ENCODE measurements at places on chromosomes 4 and X.

DNA sequence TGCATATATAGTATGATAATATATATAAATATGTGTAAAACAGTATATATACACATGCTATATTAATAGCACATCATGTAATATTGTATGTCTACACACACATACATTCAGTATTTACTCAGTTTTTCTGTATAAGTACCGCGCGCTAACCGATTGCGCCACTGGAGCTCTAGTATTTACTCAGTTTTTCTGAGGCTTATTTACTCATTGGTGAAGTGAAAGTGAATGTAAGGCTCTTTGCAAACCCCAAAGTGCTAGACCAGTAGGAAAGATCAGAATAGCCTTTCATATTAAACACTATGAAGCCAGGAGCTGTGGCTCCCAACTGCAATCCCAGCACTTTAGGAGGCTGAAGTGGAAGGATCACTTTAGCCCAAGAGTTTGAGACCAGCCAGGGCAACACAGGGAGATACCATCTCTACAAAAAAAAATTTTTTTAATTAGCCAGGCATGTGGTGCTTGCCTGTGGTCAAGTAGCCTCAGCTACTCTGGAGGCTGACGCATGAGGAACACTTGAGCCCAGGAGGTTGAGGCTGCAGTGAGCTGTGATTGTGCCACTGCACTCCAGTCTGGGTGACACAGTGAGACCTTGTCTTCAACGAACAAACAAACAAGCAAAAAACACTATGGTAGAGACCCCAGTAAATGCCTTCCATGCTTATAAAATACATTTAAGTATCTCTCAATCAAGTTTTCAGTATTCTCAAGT, 125.8 kb downstream of the KIT start:
- DNase-seq = no peak

DNA sequence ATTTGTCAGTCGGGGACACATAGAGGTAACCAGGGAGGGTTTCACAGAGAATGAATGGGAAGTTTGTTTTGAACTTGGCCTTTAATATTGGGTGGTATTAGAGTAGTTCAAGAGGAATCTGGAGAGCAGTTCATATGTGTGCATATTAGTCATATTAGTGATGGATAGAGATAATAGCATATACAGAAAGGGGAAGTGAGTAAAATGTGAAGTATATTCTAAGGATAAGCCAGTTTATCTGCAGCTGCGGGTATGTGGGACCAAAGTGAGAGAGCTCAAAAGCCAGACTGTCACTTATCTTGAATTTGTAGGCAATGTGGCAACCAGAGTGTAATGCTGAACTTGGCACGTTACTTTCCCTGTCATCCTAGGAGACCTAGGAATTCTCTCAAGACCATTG, 169.9 kb downstream of the AFF2 start:
- DNase-seq = no peak

GRCh38 chrX:16924631-16925480, 21.6 kb upstream of the REPS2 start:
- no peak for DNase-seq

GRCh38 chr4:173074501-173074946, 94.1 kb upstream of the GALNT7 start:
- peak; percentile 26 for DNase-seq

DNA sequence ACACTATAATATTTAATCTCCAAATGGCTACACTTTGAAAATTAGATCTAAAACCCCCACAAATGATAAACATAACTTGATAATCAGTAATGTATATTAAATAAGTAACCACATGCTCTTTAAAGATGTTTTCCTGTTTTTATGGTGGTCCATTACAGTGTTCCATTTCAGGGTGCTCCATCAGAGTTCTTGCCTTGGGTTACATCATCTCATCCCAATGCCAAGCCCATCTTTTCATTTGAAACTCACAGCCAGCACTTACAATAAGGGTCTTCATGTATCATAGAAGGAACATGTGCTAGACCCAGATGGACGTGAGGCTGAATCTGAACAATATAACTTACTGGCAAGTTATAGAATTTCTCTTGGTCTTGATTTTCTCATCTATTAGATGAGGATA, 10.5 kb upstream of the PAQR3 start:
- no peak for DNase-seq

DNA sequence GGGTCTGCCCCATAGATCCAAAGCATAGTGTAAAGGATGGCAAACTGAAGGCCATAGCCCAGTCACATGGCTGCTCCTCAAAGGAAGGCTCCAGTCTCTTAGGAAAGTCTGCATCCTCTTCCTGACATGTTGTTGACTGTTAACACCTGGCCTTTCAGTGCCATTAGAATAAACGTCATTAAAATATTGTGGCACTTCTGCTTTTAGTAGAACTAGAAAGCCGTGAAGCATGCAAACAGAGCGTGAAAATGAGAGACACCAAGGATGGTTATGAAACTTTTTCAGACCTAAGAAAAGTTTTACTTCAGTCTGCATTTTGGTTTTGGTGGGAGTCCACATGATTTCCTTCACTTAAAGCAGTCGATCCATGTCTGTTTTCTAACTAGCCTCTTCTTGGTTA, 41.1 kb upstream of the AFF2 start:
- no peak for DNase-seq

- no peak for DNase-seq
These were observed 315.5 kb downstream of the CAMK2D start for GRCh38 chr4:113446019-113446418.

DNA sequence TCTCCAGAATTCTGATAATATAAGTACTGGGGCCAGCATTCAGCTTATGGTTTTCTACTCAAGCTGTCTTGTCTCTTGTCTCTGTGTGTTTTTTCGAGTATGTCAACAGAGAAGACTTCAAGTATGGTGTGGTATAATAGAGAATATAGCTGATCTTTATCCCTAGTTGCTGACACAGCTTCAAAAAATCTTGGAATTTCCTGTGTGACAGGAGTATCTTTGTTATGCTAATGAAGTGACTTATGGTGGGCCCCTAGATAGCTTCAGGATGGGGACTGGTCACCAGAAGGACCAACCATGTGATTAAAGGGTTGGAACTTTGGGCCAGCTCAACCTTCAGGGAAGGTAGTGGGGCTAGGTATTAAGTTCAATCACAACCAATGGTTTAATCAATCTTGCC, 2.9 kb downstream of the GPRASP3 start:
- DNase-seq = no peak

- DNase-seq = no peak
These were observed 118.3 kb downstream of the RELL1 start for GRCh38 chr4:37567836-37568235.

- DNase-seq = peak; percentile 79
These were observed 97.0 kb downstream of the DDIT4L start for GRCh38 chr4:100093091-100093866.

DNA sequence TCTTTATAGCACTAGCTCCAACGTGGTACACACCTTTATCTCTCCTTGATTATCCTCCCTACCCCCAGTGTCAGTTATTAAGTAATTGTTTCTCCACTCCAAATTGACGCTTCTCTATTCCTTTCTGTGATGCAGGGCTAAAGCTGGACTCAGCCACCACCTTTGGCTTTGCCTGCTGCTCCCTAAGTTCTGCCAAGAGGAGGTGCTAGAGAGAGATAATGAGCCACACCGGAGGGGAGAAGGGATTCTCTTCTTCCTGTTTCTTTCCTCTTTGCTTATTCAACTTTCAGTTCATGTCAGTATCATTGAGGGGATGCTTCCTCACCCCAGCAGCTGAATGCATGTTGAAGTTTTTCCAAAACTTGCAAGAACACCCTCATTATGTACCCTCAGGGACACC, 176.5 kb downstream of the GBA3 start:
- no peak for DNase-seq

DNA sequence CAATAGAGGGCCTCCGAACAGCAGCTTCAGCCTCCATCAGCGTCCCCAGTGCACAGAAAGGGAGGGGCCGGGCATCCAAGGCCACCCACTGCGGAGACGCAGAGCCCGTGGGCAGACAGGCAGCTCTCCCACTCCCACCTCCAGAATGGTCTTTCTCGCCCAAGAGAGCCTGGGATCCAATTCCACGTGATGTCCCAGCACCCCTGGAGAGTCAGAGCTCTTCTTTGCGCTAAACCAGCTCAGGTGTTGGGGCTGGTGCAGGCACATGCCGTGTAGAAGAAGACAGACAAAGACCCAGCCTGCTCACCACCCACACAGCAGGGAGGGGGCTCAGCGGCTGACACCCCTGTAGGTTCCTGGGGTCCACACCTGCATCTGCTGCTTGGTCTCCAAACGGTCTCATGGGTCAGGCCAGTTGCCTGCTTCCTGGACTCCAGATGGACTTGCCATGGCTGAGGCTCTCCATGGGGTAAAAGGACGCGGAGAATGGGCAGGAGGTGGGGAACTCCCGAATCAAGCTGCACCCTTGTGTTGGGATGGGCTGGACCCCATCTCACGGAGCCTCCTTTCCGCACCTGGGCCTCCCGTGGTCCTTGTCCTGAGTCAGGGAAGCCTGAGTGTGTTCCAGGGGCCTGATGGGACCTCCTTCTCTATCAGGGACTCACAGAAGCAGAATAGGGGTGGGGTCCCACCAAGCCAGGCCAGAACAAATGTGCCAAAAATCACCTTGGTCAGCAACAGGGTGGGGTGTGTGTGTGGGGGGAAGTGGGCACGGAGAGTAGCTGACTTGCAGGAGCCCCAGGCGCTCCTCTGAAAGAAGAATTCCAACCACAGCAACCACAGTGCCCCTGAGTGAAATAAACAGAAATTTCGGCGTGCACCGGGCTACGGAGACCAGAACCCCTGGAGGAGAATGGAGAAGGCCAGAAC, 11.6 kb upstream of the ASMTL start:
- no peak for DNase-seq

DNA sequence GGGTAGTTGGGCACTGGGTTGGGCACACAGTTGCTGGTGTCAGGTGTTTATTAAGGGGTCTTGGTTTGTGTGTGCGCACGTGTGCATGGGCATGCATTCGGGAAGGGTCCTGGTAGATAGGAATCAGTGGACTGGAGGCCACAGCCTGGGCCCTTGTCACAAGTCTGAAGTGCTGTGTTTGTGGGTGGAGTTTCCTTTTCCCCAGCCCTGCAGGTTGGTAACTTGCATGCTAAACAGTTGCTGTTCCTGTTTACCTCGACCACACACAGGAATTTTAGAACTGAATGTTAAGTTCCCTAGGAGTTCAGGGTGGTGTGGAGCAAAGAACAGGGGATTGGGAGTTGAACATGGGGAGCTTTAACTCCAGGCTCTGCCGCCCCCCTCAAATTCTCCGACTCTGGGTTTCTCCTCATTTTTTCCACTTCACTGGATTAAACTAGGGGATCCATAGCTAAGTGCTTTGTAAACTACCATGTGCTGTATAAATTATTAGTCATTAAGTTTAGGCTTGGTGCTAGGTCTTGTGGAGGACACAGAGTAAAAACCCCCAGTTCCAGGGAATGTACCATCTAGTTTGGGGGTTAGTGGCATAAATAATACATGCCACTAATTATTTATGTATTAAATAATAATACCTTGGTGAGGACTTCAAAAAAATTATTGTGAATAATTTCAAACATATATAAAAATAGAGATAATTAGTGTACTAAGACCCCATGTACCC, 49.0 kb downstream of the STARD8 start:
- no peak for DNase-seq

DNA sequence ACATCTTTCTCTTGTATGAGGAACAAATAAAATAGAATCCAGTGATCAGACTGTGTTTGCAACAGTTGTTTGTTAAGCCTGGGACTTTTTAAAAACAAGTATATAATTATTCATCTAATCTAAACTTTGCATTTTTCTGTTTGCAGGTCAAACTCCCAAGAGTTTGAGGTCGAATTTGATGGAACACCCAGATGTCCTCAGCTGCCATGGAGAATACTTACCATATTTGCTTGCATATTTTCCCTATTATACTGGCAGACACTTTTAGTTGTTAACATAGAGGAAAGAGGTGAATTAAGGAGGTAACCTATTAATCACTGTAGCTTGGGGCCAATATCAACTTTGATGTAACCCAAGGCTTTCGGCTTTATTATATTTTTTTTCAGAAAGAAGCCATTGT, 401.5 kb upstream of the DIPK2B start:
- no peak for DNase-seq

- DNase-seq = no peak
These were observed 19.6 kb downstream of the TMEM31 start for GRCh38 chrX:103730147-103730795.

DNA sequence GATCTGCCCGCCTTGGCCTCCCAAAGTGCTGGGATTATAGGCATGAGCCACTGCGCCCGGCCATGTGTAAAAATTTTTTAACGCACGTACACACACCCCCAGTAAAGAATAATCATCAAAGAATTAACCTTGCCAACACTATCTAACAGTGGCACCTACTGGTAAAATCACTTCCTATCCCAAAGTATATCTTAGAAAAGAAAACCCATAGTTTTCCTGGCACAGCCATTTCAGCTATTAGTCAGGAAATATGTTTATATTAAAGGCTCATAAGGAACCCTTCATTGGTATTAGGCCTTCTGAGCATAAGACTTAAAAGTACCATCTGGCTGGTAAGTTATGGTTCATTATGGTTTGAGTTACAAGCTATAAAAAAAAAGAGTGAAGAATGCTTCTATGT, 14.1 kb downstream of the S100G start:
- DNase-seq = no peak
